ENCODE measurements at places on chromosomes 4 and X.

DNA sequence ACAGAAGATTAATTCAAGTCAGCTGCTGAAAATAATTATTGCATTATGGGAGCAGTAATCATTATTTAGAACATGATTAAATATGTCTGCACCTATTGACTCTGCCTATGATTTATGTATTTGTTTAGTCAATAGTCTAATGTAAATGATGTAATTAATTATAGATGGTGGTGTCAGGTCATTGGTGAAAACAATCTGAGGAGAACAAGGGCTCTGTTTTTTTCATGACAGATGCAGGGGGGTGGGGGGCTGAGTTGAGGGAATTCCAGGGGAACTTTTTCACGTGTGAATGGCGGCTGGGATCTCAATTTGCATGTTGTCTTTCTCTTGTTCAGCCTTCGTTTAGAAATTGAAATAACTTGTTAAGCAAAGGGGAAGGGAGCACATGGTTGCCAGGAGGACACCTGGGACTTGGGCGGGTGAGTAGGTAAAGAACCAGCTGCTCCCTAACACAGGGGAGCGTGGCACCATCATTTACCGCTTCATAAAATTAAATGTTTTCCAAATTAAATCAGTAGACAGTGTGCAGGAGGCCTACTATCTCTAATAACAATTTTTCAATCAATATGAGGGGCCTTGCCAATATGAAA, 65.4 kb downstream of the NKX6-1 start:
- no peak for DNase-seq

GRCh38 chr4:104795264-104795939, 300.7 kb upstream of the CXXC4 start:
- no peak for DNase-seq

DNA sequence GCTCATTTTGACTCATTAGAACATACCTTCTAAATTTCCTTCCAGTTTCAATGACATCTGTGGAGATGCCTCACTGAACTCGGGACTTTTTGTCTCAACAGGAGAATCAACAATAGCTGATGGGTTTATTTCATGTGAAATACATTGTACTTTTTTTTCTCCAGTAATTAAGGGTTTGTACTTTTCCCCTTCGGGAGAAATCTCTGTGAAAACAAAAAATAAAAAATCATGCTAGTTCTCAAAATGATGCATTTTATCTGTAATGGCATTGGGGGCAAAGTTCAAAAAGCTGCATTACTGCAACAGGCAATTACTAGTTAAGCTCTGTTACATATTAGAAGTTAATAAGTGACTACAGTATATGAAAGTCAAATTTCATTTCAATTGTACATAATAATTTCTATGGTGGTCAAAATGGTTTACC, 167.3 kb upstream of the SH3RF1 start:
- no peak for DNase-seq

DNA sequence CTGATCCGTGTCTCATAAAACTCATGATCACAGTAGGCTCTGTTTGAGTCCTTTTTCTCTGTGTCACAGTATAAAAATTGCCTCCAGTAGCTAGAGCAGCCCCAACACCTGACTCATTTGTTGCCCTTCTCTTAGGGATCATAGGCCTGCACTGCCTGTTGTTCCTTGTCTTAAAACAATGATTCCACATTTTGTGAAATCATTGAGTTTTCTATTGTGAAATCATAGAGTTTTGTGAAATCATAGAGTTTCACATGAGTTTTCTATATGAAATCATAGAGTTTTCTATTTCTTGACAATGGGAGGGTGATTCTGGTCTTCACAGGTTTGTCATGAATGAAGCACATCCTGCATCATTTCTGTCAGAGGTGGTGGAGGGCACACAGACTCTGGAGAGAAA, 239.9 kb downstream of the GASK1B start:
- DNase-seq = no peak

DNA sequence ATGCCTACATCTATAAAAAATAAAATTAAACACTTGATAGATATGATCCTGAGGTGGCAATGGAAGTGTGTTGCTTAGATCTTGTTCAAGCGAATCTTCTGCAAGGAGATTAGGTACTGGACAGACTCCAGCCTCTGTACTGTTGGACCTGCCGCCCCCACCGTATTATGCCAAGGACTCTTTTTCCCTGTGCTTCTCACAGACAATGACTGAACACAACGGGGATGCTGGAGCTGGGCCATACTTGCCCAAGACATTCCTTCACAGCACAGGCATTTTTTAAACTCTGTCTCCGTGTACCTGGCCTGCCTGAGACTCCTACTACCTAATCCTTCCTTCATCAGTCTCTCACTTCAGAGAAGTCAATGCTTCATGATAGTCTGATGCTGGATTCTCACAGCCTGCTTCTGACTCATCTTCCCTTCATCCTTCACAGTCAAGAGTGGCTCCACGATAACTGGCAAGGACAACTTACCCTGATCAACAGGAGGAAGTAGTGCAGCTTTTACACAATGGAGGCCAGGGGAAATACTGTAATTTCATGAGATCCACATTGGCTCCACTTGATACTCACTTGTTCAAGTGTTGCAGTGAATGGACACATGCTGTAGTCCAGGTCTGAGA, 754.6 kb upstream of the AGA start:
- DNase-seq = no peak

- DNase-seq = peak; percentile 43
Measured at GRCh38 chrX:4830880-4831557, 1117.6 kb upstream of the PRKX start.

- no peak for DNase-seq
Measured at GRCh38 chr4:1851160-1851559, 4.8 kb downstream of the LETM1 start.

- no peak for DNase-seq
Measured at GRCh38 chrX:97398030-97398551, 514.4 kb downstream of the RPA4 start.

DNA sequence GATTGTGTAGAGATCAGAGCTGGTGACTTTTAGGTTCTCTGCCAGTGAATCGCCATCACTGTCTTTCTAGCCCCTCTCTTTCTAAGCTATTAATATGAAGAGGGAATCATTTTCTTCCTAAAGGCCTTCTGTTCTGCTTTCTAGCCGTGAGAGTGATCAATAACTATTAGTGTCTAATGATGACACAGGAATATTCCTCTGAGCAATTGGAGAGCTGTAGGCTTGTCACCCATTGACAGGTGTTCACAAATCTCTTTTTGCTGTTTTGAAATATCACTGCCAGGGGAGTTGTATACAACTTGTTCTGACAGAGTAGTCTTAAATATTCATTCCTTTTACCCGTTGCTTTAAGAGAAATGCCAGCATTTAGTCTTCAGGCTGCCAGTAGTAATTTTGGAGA, 13.9 kb downstream of the FHIP1A start:
- no peak for DNase-seq

DNA sequence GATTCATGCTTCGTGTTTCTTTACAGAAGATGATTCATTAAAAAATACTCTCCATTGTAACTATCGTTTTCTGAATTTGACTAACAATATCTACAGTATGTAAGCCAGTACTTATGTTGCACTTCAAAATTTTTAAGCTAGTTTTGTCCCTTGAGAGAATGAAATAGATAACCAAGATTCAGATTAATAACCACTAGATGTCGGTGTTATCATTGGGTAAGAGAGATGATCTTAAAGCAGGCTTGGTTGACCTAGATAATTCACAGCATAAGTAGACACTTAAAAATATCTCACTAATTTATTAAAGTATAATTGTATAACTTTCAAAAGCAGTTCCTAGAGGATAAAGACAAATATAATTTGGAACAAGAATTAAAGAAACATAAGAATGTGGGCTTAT, 430.9 kb downstream of the C4orf33 start:
- no peak for DNase-seq

DNA sequence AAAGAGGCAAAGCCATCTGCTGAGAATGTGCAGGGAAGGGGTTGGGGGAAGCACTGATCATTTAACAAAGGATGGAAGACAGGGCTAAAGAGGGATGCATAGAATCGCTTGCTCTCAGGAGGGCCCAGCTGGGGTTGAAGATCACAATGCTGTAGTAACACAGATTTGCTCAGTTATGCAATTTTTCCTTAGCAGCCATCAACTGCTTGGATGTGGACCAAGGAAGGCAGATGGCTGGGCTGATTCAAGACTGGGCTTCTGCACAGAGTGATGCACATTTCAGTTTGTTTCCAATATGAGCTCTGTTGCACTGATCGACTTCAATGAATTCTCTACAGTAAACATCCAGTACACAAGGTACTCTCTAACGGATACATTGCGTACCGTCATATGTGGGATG, 127.8 kb upstream of the TBL1X start:
- no peak for DNase-seq

GRCh38 chr4:5747738-5748375, 36.9 kb downstream of the EVC start:
- DNase-seq = no peak

GRCh38 chr4:27154706-27155105, 294.1 kb downstream of the STIM2 start:
- DNase-seq = no peak

GRCh38 chr4:30720661-30721184, 554 bp downstream of the PCDH7 start:
- DNase-seq = peak; percentile 41

DNA sequence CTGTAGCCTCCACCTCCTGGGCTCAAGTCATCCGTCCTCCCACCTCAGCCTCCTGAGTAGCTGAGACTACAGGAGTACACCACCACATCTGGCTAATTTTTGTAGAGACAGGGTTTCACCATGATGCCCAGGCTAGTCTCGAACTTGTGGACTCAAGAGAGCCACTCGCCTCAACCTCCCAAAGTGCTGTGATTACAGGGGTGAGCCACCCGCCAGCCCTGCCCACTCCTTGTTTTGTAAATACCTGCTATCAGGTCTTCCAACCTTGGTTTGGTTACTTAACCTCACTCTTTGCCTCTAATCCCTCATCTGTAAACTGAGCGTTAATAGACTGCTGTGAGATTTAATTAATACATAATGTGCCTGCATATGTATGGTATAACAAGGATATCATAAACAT, 803 bp downstream of the CNGA1 start:
- no peak for DNase-seq

DNA sequence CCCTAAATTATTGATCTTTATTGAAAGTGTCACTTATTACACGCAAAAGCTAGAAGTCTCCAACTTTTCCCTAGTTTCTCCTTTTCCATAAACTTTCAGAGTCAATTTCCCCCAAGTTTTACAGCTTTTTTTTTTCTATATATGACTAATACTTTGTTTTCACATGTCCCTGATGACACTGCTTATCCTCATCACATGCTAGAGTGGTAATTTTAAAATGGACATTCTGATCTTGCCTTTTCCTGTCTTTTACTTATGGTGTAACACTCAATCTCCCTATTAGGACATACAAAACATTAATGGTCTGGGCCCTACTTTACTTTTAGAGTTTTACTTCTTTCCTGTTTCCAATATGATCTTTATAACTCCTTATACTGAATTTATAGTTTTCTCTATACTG, 112.6 kb downstream of the ANK2 start:
- no peak for DNase-seq

DNA sequence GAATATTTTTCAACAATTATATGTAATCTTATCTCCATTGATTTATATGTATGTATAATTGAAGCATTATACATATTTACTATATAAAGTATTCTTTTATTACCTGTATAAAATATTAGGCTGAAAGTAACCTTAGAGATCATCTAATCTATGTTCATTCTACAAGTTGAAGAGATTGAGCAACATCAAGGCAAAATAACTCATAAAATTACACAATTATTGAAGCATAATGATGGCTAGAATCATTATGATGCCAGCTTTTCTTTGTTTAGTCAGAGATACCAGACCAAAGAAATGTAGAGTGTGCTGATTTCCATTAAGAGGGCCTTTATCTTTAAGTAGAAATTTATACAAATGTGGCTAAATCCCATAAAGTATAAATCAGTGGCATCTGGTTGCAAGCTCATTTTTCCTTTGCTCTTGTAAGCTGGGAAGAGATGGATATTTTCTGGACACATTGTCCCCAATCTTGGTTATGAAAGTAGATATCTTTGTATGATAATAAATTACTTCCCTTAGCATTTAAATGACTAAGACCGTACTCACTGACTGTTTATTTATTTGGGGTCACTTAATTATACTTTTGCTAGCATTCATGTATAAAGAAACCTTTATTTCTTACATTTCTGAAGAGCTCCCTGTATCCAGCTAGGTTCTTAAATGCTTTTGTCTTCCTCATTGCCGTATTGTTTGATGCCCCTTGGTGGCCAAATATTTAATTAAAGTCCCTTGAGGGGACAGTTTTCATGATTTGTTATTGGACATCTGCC, 339.8 kb downstream of the PCDH7 start:
- DNase-seq = no peak

- DNase-seq = peak; percentile 37
Measured at GRCh38 chr4:172514011-172514410, 654.6 kb upstream of the GALNT7 start.

DNA sequence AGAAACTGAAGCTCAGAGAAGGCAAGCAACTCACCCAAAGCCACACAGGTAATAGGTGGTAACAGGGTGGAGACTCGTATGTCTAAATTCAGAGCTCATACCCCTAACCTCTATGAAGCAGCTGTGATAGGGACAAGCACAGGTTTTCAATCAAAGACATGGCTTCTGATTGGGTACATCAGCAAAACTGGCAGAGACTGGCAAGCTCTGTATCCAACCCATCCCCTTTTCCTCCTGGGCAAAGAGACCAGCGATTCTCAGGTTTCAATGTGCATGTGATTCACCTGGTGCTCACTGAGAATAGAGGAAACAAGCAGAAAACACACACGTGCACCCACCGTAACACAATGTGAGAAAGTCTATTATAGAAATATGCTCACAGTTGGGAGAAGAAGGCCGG, 153.0 kb downstream of the SMIM20 start:
- peak; percentile 14 for DNase-seq

GRCh38 chr4:47839259-47839658, 1.4 kb upstream of the CORIN start:
- no peak for DNase-seq

- DNase-seq = no peak
Measured at GRCh38 chr4:13659341-13660070, 32.0 kb upstream of the BOD1L1 start.

DNA sequence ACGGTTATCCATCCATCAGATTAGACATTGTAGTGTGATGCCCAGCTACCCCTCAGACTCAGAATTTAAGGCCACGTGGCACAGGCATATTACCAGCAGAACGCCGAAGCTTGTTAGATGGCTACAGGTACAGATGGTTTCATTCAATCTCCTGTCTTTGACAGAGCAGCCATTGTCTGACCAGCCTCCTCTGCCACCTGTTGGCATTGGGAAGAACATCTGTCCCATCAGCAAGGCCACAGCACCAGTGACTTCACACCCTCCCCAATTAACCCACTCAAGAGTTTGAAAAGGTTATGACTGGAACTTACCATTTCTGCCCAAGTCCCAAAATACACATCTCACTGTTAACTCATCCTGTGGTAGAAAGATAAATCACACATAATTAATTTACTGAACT, 22.0 kb upstream of the PHKA2 start:
- peak; percentile 43 for DNase-seq

DNA sequence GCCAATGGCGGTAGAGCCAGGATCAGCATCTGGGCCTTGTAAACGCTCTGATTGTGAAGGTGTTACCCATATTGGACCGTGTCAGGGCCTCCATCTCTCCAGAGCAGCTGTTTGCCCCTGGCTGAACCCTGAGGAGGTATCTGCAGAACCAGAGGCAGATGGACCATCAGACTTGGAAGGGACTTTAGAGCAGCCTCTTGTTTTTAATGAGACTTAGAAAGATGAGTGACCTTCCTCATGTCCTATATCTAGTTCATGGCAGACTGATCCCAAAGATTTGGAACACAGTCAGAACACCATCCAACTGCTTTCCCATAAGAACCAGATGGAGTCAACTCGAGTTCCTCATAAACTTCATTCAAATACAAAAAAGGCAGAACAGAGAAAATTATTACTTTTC, 135.1 kb upstream of the MSX1 start:
- no peak for DNase-seq

GRCh38 chr4:109611045-109611646, 51.1 kb downstream of the MCUB start:
- DNase-seq = no peak
